ENCODE measurements at places on chromosomes 5 and 9. TPM values are rescaled to one million over a fixed set of nuclear protein-coding genes. Genes with fewer than 3 reads are reported as not detected.

DNA sequence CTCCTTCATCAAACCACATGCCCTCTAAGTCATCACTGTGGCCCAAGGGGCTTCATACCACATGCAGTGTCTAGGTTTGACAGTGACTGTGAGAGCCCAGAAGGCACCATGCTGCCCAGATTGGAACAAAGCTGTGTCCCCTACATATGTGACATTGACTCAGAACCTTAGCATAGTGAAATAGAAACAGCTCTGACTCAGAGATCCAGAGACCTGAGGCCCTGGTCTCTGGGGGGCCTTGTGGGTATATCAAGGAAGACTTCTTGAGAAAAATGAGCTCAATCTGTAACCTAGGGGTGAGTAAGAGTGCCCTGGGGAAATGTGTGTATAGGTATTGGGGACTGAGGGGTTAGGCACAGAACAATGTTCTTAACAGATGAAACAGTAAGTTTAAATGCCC lies 7.1 kb upstream of the ENTREP1 start:
- no peak for DNase-seq

Gene WDR38
- not detected for total RNA-seq

- DNase-seq, result no peak
These were observed 307.6 kb downstream of the PJA2 start for GRCh38 chr5:109102096-109102690.

- no peak for DNase-seq
These were observed 283.2 kb downstream of the TAF11L14 start for GRCh38 chr5:17917465-17917864.

Gene ATG12
- total RNA-seq, result 26.4 TPM

All from left cardiac atrium (tissue), 4 donors.